ENCODE measurements at places on chromosomes 13 and 19. TPM values are rescaled to one million over a fixed set of nuclear protein-coding genes. Genes with fewer than 3 reads are reported as not detected.

DNA sequence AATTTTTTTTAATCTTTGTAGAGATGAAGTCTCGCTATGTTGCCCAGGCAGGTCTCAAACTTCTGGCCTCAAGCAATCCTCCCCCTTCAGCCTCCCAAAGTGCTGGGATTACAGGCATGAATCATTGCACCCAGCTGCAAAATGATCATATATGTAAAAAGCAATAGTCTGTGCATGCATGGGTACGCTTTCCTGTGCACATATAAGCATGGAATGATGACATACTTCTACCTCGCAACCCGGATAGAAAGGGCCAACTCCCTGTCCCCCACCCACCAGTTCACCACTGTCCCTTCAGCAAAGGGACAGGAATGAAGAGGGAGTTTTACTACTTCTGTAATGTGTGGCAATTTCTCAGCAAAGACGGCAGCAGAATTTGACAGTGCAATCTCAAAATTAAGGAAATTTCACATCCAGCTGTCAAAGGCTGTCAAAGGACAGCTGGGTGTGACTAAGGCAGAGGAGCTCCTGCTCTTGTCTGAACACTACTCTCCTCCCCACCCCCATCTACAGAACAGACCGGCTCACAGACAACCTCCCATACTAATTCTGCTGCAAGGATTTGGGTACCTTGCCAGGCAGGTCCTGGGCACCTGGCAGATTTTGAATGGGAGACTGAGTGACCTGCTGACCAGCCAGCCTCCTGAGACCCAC, 95.6 kb downstream of the TSHZ3 start:
- H3K4me1 ChIP-seq = peaks cover 2% of the 10 kb centered on the region
- no peaks in the 10 kb centered on the region for H3K36me3 ChIP-seq
- H3K4me3 ChIP-seq = no peak overlapping the region
- no peaks in the 10 kb centered on the region for H3K27me3 ChIP-seq

DNA sequence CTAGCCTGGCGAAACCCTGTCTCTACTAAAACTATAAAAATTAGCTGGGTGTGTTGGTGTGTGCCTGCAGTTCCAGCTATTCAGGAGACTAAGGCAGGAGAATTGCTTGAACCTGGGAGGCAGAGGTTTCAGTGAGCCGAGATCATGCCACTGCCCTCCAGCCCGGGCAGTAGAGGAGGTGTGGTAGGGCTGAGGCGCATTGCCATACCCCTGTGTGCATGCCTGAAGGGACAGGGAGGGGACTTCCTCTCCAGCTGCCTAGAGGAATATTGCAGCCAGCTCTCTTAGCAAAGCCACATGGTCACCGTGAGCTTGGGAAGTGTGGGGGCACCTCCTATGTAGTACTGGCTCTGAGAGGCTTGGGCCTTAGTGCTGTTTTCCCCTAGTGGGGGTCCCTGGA, 29.2 kb upstream of the PEPD start:
- no peaks in the 10 kb centered on the region for H3K27me3 ChIP-seq
- H3K4me1 ChIP-seq = no peaks in the 10 kb centered on the region
- H3K4me3 ChIP-seq = no peak overlapping the region
- no peak overlapping the region for H3K27ac ChIP-seq
- no peak for DNase-seq

GRCh38 chr13:60583196-60583888, 186.3 kb downstream of the TDRD3 start:
- H3K4me1 ChIP-seq = peaks cover 8% of the 10 kb centered on the region
- peak; percentile 77 for DNase-seq
- peak overlapping the region; percentile 76 for H3K27ac ChIP-seq
- no peaks in the 10 kb centered on the region for H3K27me3 ChIP-seq
- peaks cover 10% of the 10 kb centered on the region for H3K36me3 ChIP-seq

The EFNA2 gene
- total RNA-seq = 14.3 TPM

All from H9 (cell line).